SJSA1 (cell line): ENCODE measurements at places on chromosomes 16 and 17. TPM values are rescaled to one million over a fixed set of nuclear protein-coding genes. Genes with fewer than 3 reads are reported as not detected.

CHP2 gene
- not detected in 2 replicates for total RNA-seq

DNA sequence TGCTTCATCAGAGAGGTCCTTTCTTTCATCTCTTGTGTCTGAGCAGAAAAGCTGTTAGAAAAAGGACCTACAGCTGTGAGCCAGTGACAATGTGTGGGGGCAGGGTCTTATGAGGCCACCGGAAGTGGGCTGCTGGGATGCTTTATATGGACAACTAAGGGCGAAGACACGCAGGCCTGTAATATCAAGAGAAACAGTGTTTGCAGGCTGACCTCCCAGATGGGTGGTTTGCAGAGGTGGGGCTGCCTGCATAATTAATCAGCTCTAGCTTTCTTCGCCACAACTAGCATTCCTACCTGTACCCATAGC, 30.4 kb upstream of the SALL1 start:
- DNase-seq = peak; percentile 88
- H3K27me3 ChIP-seq = no peaks in the 10 kb centered on the region
- no peaks in the 10 kb centered on the region for H3K36me3 ChIP-seq
- peaks cover 74% of the 10 kb centered on the region for H3K4me1 ChIP-seq
- H3K27ac ChIP-seq = peak overlapping the region; percentile 87

- H3K4me1 ChIP-seq = peaks cover 13% of the 10 kb centered on the region
- H3K27me3 ChIP-seq = no peaks in the 10 kb centered on the region
- H3K27ac ChIP-seq = no peak overlapping the region
- H3K36me3 ChIP-seq = peaks cover 44% of the 10 kb centered on the region
- no peak overlapping the region for H3K4me3 ChIP-seq
Measured at GRCh38 chr16:21625026-21625425, 25.6 kb downstream of the METTL9 start.

DNA sequence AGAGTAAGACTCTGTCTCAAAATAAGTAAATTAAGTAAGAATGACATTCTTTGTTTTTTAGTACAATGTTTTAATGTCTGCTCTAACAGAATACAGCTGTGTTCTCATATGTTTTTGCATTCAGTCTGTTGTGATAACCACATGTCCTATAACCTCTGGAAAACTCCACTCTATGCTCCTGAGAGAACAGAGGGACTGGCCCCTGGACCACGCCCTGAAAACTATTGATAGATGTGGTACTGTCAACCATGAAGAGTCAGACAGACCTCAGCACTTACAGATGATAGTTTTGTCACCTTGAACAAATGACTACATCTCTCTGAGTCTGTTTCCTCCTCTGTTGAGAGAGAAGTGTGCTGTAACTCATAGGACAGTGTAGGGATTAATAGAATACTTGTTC, 7.9 kb downstream of the SUPT6H start:
- H3K4me1 ChIP-seq = no peaks in the 10 kb centered on the region
- H3K4me3 ChIP-seq = no peak overlapping the region
- DNase-seq = no peak
- peaks cover 90% of the 10 kb centered on the region for H3K36me3 ChIP-seq
- H3K27ac ChIP-seq = no peak overlapping the region
- H3K27me3 ChIP-seq = no peaks in the 10 kb centered on the region
